ENCODE measurements at places on chromosomes 2 and 18.

- DNase-seq = no peak
These were observed 279.6 kb downstream of the CYRIA start for GRCh38 chr2:16386031-16386430.

DNA sequence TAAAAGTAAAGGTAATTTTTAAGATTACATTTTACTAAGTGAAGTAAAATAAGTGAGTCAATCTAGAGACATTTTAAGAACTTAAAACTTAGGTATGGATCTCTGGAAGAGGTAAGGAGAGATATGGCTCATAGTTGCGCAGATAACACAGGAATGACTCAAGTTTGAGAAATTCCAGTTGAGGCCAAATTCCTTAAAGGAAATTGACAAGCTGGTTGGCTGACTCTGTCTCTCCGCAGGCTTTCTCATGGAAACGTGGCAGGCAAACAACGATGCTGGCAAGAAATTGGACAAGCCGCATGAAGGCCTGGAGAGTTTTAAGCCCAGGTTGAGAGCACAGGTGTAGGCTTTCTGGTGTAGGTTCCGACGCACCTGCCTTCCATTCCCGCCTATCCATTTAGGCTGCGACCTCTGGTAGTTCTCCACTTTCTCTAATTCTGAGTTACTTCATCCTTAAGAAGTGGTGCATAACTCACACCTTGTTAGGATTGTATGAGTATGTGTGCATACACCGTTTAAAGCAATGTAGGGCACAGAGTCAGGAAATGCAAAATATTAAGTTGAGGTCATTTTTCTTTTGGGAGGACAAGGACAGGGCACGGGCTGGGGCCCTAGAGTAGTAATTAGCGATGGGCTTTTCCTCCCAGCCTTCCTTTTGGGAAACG lies 589 bp upstream of the DAW1 start:
- DNase-seq = no peak

DNA sequence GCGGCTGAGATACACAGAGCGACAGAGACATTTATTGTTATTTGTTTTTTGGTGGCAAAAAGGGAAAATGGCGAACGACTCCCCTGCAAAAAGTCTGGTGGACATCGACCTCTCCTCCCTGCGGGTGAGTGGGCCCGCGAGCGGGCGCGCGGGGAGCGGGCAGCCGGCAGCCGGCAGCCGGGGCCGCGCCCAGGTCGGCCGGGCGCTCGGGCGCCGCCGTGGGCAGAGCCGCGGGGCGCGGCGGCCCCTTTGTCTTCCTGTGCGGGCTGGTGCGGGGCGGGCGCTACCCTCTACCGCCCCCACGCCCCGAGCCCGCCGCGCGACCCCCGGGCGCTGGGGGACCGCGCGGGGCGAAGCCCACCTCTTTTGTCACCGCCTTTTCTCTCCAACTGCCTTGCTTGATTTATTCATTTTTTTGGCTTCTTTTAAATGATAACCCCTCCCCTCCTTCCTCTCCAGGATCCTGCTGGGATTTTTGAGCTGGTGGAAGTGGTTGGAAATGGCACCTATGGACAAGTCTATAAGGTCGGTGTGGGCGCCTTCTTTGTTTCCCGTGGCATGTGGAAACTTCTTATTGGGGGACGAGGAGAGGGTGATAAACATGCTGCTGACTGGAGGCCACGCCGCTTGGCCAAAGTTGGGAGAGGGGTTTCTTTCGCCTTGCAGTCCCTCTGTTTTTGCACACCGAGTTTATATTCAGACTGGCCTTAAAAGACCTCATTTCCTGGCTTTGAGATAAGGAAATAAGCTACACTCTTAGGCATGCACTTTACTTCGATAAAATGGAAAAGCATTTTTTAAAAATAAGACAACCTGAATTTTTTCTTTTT lies 722 bp downstream of the MAP4K4 start:
- DNase-seq = no peak

- DNase-seq = no peak
These were observed 587 bp downstream of the MEIS1 start for GRCh38 chr2:66435549-66435875.

- DNase-seq = no peak
These were observed 45.2 kb downstream of the UBXN4 start for GRCh38 chr2:135786823-135787222.

DNA sequence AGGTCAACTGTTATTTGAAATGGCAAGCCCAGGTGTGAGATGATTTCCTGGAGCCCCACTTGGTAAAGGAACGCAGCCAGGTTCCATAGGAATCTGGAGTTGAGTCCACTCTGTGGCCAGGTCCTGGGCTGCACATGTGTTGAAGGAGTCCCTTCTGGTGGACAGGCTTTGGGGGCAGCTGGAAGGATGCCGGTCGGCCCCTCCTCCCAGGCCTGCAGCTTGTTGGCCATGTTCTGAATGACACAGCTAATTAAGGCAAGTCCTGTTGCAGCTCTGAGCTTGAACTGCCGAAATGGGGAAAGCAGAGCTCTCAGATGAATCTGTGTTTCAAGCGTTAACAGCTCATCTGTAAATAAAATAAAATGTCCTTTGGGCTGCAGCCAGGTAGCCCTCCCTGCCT lies 23.8 kb downstream of the EN1 start:
- DNase-seq = no peak

DNA sequence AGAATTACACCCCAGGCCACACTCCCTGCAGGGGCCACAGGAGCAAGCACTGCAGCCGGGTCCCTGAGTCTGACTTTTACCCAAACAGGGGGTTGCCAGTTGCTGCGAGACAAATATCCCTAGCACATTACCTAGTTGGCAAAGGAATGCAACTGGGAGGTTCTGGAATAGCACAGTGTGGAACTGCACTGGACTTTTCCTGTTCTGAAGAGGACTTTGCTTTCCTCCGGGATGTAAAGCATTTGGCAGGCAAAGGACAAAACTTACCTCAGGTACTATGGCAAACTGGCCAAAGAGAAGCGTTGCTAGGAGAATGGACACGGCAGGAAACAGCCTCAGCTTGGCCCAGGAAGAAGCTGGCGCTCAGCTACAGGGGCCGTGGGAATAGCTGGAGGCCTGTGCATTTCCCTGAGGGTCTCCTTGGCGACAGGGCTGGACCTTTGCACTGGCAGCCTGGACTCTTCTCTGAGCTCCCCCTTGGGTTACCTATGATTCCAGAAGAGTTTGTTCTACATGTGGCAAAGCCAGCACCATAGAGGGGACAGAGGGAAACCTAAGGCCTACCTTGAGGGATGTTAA lies 45.0 kb downstream of the BCL11A start:
- no peak for DNase-seq

GRCh38 chr2:128286011-128286721 lies 32.5 kb downstream of the HS6ST1 start:
- no peak for DNase-seq

DNA sequence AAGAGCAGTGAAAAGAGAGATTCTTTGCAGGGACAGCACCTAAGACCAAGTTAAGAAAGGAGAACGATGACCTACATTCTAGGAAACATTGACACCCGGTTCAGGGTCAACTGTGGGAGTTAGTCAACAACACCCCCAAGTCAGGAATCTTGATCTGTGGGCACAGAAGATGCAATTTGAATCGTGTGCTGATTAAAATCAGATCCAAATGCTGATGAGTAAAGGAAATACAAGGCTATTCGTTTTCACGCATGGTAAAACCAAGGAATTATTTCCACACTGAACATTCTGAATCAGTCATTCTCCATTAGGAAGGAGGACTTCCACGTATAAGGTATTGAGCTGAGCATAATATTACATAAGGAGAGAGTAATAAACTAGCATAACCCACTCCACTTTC lies 124.2 kb downstream of the COPS8 start:
- no peak for DNase-seq

DNA sequence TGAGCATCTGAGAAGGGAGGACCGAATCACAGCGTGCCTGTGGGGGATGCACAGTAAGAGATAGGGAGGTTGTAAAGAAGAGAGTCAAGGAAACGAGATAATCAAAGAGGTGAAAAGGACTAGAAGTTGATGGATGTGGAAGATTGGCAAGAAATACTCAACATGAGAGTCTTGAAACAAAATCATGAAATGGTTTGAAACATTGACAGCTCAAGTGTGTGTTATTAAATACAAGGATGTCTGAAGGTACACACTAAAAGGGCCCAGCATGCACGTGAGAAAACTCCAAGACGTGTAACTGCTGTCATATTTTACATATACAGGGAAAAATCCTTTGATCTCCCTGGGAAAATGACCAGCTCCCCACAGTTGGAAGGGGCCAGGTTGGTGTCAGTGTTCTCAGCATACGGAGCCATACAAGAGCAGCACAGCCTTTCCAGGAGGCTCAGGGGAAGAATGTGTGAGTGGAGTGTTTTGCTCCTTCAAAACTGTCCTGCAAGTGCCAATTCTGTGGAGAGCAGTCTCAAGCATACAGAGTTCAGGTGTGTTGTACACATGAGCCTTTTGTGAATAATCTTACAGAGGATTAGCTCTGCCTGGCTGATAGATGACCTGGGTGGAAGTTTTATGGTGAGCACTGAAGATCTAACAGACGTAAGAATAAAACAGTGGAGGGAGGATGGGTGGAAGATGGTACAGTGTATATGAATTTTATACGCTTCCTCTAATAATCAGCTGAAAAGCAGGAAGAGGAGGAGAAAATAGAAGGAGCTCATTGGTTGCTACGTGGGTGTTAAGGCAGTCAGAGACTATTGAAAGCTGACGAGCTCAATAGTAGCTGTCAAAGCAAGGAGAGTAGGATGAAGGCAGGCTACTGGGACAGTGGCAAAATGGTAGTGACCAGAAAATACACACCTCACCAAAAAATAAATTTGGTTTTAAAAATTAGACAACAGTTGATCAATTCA lies 126.8 kb downstream of the ATP9B start:
- DNase-seq = no peak

GRCh38 chr18:37578886-37579513 lies 13.4 kb upstream of the CELF4 start:
- no peak for DNase-seq

DNA sequence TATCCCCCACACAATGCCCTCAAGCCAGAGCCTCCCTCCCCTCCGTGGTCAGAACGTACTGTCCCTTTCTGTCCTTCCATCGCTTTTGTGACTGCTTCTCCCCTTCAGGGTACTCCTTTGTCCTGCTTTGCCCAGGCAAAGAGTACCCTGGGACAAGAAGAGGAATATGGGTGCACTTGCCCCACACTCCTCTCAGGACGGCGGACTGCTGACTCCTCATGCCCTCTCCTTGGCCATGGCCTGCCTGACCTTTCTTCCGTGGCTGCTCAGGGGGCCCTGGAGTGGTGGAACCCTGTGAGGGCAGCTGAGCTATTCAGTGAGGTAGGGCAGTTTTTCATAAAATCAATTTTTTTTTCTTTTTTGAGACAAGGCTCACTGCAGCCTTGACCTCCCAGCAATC lies 18.7 kb downstream of the C2orf74 start:
- no peak for DNase-seq
